NCI-H2029 (cell line): ENCODE measurements at places on chromosomes 11 and 22.

DNA sequence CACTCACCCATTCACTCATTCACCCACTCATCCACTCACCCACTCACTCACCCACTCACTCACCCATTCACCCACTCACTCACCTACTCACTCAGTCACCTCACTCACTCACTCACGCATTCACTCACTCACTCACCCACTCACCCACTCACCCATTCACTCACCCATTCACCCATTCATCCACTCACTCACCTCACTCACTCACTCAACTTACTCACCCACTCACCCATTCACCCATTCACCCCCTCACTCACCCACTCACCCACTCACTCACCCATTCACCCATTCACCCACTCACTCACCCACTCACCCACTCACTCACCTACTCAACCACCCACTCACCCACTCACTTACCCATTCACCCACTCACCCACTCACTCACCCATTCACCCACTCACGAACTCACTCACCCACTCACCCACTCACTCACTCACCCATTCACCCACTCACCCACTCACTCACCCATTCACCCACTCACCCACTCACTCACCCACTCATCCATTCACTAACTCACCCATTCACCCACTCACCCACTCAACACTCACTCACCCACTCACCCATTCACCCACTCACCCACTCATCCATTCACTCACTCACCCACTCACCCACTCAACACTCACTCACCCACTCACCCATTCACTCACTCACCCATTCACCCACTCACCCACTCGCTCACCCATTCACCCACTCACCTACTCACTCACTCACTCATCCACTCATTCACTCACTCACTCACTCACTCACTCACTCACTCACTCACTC lies 13.7 kb downstream of the MUC5AC start:
- no peak for DNase-seq

GRCh38 chr11:2269601-2270321 lies 627 bp downstream of the ASCL2 start:
- DNase-seq, result no peak

- DNase-seq, result no peak
Observed at GRCh38 chr11:789943-790342, at the start of gene CEND1. CEND1 (minus strand) TSS chr11:790090; CDS start chr11:788576, 1,514 bp downstream.

GRCh38 chr22:43561415-43562178 lies 149.8 kb downstream of the MPPED1 start:
- DNase-seq, result no peak

DNA sequence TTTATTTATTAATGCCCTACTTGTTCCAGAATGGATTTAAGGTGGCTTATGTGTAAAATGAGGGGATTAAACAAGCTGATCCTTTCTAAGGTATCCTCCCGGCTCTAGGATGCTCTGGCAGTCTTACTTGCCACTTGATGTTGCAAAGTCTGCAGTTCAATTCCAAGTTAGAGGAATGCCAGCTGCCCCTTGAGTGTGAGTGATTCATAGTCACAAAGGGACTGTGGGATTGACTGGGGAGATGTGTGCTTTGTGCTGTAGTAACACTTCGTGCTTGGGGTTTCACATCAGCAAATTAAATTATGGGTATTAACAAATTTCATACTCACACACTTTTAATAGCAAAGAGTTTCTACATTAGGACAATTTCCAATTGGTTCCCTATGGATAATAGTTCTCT lies 550.8 kb upstream of the CADM1 start:
- no peak for DNase-seq

- DNase-seq, result peak; percentile 90
Observed at GRCh38 chr11:13030857-13031256, 21.7 kb downstream of the RASSF10 start.
